ENCODE measurements at places on chromosomes 11 and 22. TPM values are rescaled to one million over a fixed set of nuclear protein-coding genes. Genes with fewer than 3 reads are reported as not detected.

The BTBD18 gene
- not detected for total RNA-seq

The LINC01488 gene
- not detected for total RNA-seq

The MYBPC3 gene
- total RNA-seq = 0.67 TPM

The UBASH3B gene
- total RNA-seq = 3.9 TPM

The OTOG gene
- total RNA-seq = not detected

The BIK gene
- 0.71 TPM for total RNA-seq

The MRGPRG gene
- total RNA-seq = not detected

The DDTL gene
- total RNA-seq = 5.2 TPM

The PES1 gene
- total RNA-seq = 93.6 TPM

The DTX4 gene
- 9.2 TPM for total RNA-seq

The NUDT22 gene
- 114 TPM for total RNA-seq

The CCDC81 gene
- 1.2 TPM for total RNA-seq

The APOL5 gene
- not detected for total RNA-seq

The P2RX3 gene
- total RNA-seq = not detected

The OR4D5 gene
- total RNA-seq = not detected

The LIF gene
- total RNA-seq = not detected

The UCP3 gene
- 4.0 TPM for total RNA-seq

The CCDC116 gene
- total RNA-seq = 1.3 TPM

The SYT12 gene
- not detected for total RNA-seq

The SLC1A2 gene
- not detected for total RNA-seq

The TTLL12 gene
- 31.2 TPM for total RNA-seq

The TP53AIP1 gene
- total RNA-seq = not detected

The RPLP2 gene
- total RNA-seq = 1,042 TPM

The SPTBN2 gene
- total RNA-seq = 72.0 TPM

The SHISA8 gene
- total RNA-seq = 3.2 TPM

The AGBL2 gene
- 14.3 TPM for total RNA-seq

The RTN4R gene
- 0.29 TPM for total RNA-seq

The PHETA2 gene
- total RNA-seq = not detected

The PATE4 gene
- total RNA-seq = not detected

The NUP50 gene
- 50.7 TPM for total RNA-seq

The P2RY6 gene
- not detected for total RNA-seq

The ABCG4 gene
- total RNA-seq = not detected

The SCGB1C1 gene
- not detected for total RNA-seq

The OR6A2 gene
- 2.9 TPM for total RNA-seq

The HOATZ gene
- not detected for total RNA-seq

The SERHL2 gene
- 3.7 TPM for total RNA-seq

The TTC38 gene
- 23.3 TPM for total RNA-seq

The BRMS1 gene
- total RNA-seq = 32.0 TPM

The NLRP10 gene
- not detected for total RNA-seq

The PANX2 gene
- total RNA-seq = not detected

The ANO1 gene
- not detected for total RNA-seq

The SLC35F2 gene
- 135 TPM for total RNA-seq

The HBG1 gene
- total RNA-seq = not detected

The TSGA10IP gene
- total RNA-seq = not detected

Data from Karpas-422 (cell line).